ENCODE measurements at places on chromosomes 16 and 17.

DNA sequence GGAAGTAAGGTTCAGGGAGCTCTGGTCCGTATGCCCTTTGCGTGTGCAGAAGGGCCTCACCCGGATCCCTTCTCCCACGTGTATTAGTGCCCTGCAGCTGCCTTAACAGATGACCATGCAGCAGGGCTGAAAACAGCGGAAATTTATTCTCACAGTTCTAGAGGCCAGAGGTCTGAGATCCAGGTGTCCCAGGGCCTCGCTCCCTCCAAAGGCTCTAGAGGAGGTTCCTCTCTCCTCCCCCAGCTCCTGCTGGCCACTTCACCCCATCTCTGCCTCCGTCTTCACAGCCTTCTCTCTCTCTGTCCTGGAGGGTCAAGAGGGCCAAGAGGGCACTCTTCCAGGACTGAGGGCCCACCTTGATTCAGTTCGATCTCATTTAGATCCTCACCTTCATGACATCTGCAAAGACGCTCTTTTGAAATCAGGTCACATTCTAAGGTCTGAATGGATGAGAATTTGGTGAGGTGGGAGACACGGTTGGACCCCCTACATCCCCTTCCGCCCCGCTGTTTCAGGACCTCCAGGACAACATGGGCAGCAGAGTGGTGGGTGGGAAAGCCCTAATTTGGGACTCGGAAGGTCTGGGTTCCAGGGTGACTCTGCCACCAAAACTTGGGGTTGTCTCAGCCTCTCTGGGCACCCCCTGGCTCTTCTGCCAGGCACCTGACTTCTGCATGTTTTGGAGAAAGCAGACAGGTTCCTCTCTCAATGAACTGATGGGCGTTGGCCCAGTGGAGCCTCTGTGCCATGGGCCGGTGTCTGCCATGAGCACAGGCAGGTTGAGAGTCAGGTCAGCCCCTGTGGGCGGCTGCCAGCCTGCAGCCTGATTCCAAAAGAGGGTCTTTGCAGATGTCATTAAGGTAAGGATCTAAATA, 361.2 kb downstream of the SEC14L1 start:
- no peak for DNase-seq

GRCh38 chr17:14793237-14793636, 471.9 kb downstream of the PMP22 start:
- DNase-seq = no peak

DNA sequence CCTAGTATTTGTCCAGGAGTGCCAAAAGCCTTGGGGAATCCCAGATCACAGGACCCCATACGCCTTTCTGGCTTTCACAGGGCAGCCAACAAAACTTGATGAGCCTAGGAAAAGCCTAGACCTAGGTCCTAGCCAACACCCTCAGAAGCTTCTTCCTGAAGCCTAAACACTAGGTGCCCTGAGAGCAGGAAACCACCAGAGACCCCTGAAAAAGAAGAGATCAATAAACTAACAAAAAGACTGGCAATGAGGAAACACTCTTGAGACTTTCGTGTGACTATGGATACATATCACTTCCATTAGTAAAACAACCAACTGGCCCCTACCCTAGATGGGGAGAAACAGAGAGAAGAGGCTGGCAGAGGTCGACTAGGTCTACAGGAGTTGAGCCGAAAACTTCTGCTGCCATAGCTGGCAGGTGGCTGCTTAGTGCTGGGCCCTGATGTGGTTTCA, 1.2 kb downstream of the ORMDL3 start:
- no peak for DNase-seq

- no peak for DNase-seq
These were observed 921 bp downstream of the RND2 start for GRCh38 chr17:43025766-43026537.

- no peak for DNase-seq
These were observed 53.1 kb downstream of the HS3ST3B1 start for GRCh38 chr17:14353861-14354474.

- DNase-seq = no peak
These were observed 154.4 kb downstream of the FOXL1 start for GRCh38 chr16:86732621-86733295.

Measured in germinal center (tissue), 1 donor.